ENCODE measurements at places on chromosomes 5 and 9.

DNA sequence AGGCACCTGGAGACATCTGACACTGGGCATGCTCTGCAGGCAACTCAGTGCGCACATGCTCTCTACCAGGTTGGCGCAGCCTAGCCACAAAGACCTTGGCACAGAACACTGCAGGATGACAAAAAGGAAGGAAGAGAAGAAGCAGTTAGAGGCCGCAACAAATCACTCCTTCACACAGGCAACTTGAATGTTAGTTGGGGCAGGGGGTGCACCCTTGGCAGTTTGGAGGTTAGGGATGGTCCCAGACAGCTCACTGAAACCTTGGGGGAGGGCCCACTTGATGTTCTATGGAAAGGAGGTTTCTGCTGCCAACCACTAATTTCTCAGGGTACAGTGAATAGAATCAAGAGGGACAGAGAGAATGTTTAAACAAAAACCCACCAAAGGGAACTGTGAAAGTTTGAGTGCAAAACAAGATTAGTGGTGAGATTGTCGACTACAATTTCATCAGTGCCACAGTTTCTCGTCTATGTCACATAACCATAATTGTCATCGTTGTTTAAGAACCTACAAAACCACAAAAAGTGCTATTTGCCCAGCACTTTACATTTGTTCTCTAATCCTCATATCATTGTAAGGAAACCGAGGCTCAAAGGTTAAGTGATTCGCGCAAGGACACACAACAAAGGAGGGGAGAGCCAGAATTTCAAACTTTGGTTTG is 48.7 kb downstream of the FBXW11 start:
- peak; percentile 2 for DNase-seq

- no peak for DNase-seq
Measured at GRCh38 chr9:2193552-2193951, 178.4 kb downstream of the SMARCA2 start.

GRCh38 chr5:122154910-122155309 is 25.6 kb downstream of the ZNF474 start:
- no peak for DNase-seq

DNA sequence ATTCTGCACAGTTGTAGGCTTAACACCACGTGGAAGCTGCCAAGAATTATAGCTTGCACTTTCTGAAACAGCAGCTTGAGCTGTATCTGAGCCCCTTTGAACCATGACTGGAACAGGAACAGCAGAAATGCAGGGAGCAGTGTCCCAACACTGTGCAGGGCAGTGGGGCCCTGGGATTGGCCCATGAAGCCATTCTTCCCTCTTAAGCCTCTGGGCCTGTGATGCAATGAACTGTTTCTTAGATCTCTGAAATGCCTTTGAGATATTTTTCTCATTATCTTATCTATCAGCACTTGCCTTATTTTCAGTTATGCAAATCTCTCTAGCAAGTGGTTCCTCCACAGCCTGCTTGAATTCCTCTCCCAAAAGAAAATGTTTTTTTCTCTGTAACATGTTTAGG is 87.0 kb upstream of the MTAP start:
- no peak for DNase-seq

- no peak for DNase-seq
Measured at GRCh38 chr5:81878333-81878732, 93.5 kb upstream of the ATG10 start.

DNA sequence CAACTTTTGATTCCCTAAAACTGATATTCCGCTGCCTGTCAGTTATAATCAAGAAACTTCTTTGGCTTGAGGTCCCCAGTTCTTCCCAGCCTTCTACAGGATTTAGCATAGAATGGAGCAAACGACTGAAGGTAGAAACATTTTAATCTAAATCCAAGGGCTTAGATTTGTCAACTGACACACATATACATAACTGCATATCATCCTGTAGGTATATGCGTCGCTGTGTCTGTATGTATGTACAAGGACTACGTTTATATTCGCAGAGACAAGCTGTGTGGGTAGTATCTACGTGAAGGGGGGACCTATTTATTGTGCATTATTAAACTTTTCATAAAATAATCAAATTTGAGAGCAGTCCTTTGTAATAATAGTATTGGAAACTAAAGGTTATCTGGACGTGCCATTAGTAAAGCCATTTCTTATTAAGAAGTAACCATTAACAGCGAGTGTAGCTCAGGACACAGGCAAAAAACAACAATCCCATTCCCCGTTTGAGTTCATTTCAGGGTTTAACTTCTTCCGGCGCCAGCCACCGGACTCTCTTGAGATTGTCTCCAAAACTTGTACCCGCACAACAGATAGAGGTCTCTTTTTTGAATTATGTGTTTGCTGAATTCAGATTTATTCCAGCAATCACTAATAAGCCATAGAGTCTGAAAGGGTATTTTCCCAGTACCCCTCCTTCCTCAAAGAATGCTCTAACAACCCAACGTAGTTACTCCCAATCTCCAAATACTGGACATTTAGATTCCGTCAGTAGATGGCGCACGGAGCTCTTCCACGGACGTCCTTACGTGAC is 2.1 kb upstream of the MLLT3 start:
- no peak for DNase-seq

DNA sequence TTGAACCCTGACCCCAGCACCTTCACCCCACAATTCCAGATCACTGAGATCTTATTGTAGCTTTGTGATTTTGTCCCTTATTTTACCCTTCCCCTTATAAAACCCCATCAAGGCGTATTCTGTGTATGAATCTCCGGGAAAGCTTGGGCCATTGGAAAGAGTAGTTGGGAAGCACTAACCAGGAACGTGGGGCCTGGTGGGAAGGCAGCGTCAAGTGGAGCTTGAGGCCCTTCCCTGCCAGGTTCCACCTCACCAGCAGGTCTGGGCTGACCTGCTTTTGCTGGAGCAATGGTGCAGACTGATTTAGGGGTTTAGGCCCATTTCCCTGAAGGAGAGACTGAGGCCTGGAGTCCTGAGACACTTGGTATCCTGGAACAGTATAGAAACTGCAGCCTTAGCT is 9.3 kb downstream of the PHF2 start:
- DNase-seq, result no peak

DNA sequence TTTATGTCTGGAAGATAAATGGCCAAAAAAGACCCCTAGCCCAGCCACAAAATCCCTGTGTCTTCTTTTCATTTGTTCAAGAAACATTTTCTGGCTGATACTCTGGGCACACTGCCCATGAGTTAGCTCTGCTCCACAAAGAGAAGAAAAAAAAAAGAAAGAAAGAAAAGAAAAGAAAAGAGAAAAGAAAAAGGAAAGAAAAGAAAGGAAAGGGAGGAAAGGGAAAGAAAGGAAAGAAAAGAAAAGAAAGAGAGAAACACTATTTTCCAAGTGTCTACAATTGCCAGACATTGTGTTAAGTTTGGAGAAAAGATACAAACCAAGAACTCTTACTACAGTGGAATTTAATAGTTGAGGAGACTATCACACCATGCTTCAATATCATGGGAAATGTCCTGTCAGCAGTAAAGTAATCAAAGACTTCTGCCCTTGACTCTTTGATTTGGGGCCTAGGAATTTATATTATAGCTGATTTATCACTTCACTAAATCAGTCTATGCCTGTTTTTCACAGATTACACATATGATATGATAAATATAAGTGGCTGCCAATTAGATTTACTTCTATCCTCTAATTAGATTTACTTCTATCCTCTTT is 3.0 kb downstream of the TRMO start:
- no peak for DNase-seq

GRCh38 chr5:153496835-153497234 is 6.4 kb downstream of the GRIA1 start:
- no peak for DNase-seq

- no peak for DNase-seq
Measured at GRCh38 chr9:88590558-88591146, 55.7 kb downstream of the NXNL2 start.

DNA sequence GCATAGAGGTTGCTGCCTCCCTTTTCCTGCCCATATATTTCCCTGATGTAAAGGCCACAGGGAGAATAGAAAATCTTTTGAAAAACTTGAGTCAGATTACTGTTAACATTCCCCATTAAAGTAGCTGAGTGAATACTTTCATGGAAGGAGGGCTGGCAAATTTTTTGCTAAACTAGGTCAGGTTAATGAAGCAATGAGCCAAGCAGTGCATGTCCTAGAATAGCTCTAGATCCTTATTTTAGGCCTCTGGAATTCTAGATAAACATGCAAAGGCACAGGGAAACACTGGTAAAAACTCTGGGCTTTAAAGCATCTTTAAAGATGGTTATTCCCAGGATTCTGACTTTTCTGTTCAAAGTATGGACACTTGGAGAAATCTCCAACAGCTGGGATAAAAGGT is 27.9 kb downstream of the TTC1 start:
- DNase-seq, result no peak

GRCh38 chr9:16824545-16825330 is 45.7 kb downstream of the BNC2 start:
- DNase-seq, result no peak

DNA sequence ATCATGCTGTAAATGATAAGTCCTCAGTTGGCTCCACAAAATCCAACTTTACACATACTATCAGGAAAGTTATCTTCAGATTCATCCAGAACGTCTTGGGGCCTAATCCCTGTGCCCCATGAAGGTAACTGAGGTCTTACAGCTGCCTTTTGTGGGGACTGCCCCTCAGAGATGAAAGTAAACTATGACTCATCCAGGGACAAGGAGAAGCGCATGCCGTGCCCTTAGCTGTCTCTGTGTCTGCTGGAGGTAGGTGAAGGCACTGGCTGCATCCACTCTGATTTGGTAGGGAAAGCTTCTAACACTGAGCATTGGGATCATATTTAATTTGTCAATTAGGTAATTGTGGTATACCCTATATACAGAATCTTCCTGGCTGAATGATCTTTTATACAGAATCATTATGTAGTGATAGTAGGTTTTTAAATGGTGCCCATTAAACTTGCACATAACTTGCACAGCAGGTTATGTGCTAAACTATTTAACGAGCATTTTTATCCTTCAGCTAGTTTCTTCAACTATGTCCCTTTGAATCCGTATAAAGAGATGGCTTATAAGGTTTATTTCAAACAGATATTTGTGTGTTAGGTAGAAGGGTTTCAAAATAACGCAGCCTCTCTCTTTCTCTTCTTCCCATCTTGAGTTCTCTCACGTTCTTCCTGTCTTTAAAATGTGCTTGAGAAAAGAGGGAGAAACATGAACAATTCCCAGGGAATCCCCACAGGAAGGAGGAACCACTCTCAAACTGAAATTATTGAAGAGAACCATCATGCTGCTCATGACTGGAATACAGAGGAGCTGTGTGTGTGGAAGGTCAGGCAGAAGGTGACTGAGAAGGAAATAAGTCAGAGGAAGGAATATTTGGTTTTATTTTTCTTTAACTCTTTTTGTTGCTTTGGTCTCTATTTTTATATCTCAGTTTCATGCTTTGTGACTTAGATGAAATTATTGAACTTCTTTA is 250.9 kb downstream of the CD180 start:
- no peak for DNase-seq

- DNase-seq, result no peak
Measured at GRCh38 chr5:170846416-170846815, 15.4 kb upstream of the RANBP17 start.

GRCh38 chr9:92406477-92406876 is 2.1 kb upstream of the OGN start:
- DNase-seq, result no peak

- no peak for DNase-seq
Measured at GRCh38 chr9:2096376-2096970, 81.3 kb downstream of the SMARCA2 start.

DNA sequence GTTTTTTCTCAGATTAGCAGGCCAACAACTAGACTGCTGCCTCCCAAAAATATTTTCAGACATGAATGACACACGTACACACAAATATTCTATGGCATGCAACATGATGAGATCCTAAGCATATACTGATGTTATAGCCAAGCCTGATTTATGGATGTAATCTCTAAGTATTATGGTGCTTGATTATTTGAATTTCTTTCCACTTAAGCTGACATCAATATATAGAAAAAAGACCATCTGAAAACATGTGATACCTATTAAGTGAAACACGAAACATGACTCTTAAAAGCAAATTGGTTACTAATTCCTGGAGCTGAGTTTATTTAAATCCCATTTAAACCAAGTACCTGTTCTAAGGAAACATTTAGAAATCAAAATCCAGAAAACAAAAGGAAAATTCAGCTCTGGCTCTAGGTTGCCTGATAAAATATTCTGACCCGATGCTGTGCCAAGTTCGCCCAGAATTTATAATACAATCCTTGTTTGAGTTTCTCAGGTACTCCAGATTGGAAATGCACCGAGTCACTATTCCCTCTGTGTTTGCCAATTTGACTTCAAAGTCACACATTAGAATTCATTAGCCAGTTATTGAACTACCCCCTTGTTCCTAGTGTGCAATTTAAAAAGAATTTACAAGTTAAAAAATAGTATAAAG is 548.6 kb downstream of the CSNK1G3 start:
- DNase-seq, result no peak

DNA sequence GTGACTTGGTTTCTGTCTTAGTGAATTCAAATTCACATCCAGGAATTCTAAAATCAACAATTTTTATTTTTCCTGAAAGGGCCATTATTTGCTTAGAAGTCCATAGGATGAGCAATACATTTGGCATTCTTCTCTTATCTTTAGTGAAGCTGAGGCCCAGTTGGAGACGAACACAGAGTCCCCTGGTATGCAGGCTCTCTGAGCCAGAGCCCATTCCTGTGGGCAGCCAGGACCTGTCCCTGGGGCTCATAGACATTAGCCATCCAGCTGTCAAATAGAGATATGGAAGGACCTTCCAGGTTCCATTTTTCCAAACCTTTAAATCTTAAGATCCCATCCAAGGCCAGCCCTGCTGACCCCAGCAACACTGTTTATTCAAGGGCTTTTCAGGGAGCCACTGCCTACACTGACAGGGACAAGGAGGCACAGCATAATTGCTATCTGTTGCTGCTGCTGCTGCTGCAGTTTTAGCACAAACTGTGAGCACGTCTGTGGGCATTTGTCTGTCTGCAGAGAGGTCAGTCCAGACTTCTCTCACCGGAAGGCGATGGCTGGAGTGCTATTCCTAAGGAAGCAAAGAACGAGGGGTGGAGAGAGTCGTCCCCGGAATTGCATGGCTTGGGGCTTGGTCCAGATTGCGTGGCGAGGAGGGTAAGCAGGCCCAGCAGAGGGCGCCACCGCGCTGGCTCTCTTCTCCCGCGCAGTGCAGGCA is 639.0 kb downstream of the CCDC171 start:
- DNase-seq, result peak; percentile 28

DNA sequence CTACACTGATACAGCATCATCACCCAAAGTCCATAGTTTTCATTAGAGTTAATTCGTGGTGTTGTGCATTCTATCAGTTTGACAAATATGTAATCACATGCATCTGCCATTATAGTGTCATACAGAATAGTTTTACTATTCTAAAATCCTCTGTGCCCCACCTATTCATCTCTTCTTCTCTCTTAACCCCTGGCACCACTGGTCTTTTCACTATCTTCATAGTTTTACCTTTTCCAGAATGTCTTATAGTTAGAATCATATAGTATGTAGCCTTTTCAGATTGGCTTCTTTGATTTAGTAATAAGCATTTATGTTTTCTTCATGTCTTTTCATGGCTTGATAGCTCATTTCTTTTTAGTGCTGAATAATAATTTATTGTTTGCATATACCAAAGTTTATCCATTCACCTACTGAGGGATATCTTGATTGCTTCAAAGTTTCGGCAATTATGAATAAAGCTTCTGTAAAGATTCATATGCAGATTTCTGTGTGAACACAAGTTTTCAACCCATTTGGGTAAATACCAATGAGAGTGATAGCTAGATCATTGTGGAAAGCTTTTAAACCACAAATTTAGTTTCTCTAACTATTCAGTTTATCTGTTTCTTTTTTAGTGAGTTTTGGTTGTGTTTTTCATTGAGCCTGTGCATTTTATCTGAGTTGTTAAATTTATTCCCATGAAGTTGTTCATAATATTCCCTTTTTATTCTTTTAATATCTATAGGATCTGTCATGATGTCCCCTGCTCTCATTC is 84.9 kb downstream of the RALGPS1 start:
- no peak for DNase-seq
